ENCODE measurements at places on chromosomes 4 and X.
A peak's percentile ranks its signal among the peaks of the same experiment; 100 is the strongest.

DNA sequence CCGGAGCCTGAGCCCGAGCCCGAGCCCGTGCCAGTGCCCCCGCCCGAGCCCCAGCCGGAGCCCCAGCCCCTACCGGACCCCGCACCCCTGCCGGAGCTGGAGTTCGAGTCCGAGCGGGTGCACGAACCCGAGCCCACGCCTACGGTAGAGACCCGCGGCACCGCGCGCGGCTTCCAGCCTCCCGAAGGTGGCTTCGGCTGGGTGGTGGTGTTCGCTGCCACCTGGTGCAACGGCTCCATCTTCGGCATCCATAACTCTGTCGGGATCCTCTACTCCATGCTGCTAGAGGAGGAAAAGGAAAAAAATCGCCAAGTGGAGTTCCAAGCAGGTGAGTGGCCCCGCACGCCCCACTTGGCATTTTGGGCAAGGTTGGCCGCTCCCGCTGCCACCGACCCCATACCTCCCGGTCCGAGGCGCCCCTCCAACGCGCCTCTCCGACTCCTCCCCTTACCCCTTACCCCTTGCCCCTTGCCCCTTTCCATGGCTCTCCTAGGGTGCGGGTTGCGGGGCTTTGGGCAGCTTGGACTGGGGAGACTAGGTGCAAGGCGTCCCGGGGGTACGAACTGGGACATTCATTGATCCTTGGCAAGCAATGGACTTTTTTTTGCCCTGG is 553 bp downstream of the SLC16A2 start:
- DNase-seq, result no peak

DNA sequence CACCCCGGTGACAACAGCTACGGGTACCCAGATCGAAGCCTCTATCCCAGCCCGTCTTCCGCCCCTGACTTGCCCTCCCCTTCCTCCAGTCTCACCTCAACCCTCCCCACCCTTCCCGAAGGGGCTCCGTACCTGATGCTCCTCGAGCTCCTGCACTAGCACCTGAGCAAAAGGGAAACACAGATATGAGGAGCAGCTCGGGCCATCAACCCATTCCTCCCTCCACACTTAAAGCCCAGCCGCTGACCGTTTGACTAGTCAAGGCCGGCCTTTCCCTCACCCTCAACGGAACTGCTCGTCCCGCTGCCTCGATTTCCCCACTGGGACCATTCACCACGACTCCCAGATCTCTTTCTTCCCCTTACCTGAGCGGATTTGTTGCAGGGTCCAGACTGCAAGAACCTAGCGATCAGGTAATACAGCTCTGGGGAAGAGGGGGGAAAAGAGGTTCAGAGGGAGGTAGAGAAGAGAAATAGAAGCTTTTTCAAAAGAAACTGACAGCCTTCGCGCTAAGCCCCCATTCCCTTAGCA is 731 bp downstream of the BRWD3 start:
- DNase-seq, result no peak

GRCh38 chr4:116926631-116927295 is 158.6 kb downstream of the TRAM1L1 start:
- no peak for DNase-seq

- DNase-seq, result no peak
These were observed 87.4 kb upstream of the TMEM47 start for GRCh38 chrX:34744521-34744920.

GRCh38 chr4:171288816-171289432 is 524.3 kb upstream of the GALNTL6 start:
- DNase-seq, result no peak

- no peak for DNase-seq
These were observed 38.3 kb downstream of the MGARP start for GRCh38 chr4:139241784-139242151.

DNA sequence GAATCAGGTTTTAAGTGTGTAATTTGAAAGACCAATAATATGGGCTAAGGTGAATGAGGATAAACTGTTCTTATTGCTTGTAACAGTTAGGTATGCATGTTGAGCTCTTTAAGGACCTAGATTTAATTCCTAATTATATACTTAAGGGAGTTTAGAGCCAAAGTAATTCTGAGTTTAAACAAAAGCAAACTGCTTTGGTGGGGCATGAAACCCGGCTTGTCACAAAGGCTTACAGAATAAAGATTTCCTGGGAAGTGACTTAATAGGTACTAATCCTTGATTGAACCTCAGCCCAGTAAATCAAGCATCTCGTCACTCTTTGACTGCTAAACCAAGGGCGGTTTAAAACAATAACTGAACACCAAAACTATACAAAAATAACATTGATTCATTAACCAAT is 1324.2 kb downstream of the RPA4 start:
- DNase-seq, result no peak

DNA sequence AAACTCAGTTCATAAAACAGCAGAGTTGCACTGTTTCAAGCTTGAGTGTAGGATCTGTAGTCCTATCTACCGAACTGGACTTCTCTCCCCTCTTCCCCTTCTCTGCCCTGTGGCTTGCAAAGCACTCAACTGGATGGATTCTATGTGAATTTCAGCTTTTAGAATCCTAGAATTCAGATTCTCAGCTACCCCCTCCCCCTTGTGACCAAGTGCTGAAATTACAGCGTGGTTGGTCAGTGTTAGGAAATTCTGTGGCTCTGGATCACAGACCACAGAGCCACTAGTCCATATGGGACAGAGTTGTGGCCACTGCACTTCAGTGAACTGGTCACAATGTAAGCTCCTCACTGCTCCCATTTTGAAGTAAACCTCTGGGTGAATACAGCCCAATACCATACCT is 64.6 kb upstream of the TRPC5 start:
- DNase-seq, result peak; percentile 2

DNA sequence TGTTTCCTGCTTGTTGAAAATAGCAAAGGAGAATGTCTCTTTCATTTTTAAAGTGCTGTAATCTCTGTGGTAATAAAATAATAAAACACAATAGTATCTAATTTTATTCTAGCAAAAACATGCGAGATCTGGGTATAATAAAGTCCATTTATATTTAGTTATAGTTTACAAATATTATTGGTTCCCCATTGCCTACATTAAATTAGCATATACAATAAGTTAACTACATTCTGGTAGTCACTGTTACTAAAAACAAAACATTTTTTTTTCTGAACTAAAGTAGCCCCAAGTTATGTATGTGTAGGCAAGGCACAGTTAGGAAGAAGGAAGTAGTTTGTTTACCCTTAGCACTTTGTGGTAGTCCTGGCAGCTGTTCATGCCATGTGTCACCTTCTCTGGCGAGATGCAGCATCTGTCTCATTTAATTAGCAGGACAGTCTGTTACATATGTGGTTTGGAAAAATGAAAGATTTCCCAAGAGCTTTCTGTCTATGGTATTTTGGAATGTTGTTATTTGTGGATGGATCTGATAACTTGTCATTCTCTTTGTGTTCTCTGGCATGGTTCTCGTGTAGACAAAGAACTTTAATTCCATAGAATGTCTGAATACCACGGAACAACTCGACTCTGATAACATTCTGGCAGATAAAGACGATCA is 231.3 kb upstream of the PITX2 start:
- no peak for DNase-seq

- no peak for DNase-seq
These were observed 245.8 kb downstream of the ADAMTS3 start for GRCh38 chr4:72323227-72323626.

DNA sequence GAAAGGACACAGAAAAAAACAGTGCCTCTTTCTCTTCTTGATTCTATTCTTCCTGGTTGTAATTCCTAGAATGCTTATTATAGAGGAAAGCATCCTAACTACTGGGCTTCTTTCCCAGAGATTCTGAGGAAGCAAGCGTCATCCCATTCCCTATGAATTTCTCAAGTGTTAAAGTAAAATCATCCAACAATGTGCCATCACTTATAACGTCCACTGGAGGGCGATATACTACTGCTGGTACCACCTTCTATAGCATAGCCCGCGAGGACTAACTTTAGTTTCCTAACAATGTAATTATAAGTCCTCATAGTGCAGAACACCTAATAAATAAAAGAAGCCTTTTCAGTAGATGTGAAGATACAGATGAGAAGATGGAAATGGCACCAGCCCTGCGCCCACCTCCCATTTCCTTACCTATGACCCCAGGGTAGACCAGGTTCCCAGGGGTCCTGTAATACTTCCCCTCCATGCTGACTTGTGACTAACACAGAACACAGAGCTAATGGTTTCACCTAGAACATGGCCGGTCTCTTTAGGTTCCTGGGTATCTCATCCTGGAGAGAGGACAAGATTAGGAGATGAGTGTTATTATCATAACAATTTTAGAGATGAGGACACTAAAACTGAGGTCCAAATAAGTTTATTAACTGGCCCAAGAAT is 4.2 kb downstream of the CENPVL3 start:
- DNase-seq, result no peak

- DNase-seq, result no peak
These were observed 162.7 kb upstream of the GALNTL6 start for GRCh38 chr4:171650543-171650942.

GRCh38 chr4:26218677-26219605 is 101.9 kb upstream of the RBPJ start:
- DNase-seq, result peak; percentile 34

DNA sequence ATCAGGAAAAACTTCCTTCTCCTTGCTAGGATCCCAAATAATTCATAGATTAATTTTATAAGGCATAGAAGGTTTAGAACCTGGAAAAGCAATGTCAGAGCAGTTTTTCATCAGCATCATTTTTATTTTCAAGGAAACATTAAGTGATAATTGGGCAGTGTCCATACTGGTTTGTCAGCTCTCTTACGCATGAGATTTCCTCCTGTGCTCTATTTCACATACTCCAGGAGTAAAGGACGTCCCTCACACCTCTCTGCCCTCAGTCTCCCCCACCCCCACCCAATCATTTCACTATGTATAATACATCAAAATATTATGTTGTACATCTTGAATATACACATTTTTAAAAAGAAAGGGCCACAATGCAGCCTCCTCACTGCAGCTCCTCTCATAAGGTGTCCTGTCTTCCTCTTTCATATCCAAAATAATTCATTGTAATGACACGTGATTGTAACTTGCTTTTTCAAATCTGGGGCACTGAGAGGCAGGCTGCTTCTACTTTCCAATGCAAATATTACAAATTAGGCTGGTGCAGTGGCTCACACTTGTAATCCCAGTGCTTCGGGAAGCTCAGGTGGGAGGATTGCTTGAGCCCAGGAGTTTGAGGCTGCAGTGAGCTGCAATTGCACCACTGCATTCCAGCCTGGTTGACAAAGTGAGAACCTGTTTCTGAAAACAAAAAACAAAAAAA is 34.4 kb downstream of the ARHGEF38 start:
- DNase-seq, result no peak

DNA sequence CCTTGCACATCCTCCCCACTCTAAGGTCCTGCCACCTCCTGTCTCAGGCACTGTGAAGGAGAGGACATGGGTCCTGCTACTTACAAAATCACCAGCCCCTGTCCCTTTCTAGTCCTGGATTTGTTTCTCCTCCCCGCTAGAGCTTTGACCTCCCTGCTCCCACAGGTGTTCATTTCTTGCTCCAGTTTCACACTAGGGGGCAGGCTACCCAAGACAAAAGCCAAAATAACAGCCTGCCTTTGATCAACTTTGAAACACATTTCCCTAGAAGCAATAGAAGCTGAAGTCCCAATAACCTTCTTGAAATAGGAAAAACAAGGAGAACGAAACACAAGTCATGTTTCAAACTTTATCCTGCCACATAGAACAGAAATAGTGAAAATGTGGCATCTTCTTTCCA is 164.4 kb downstream of the QDPR start:
- DNase-seq, result peak; percentile 15

GRCh38 chr4:124433500-124433899 is 279.0 kb downstream of the ANKRD50 start:
- no peak for DNase-seq

Data from HL-60 (cell line).